ENCODE measurements at places on chromosomes 5 and 9.

DNA sequence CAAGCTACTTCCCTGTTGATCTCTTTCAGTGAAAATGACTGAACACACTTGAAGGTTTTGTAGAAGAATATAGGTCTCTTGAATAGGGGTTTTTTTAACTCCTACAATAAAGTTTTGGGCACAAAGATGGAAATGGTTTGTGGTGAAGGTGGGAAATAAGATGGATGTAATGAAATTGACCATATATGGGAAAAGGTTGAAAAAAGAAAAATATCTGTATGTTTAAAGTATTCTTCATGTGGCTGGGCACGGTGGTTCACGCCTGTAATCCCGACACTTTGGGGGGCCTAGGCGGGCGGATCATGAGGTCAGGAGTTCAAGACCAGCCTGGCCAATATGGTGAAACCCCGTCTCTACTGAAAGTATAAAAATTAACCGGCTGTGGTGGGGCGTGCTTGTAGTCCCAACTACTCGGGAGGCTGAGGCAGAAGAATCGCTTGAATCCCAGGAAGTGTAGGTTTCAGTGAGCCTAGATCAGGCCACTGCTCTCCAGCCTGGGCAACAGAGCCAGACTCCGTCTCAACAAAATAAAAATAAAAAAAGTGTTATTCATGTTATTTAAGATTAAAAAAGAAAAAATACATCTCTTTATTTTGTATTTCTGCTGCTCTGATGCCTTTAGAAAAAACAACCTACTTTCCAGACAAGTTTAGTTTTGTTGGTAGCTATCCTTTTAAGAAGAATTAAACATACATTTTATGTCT lies 2.2 kb downstream of the RBM27 start:
- no peak for DNase-seq

GRCh38 chr9:133171161-133171961 lies 7.6 kb upstream of the GBGT1 start:
- peak; percentile 16 for DNase-seq

- DNase-seq: no peak
Measured at GRCh38 chr5:106521701-106522100, 1149.0 kb downstream of the EFNA5 start.

- no peak for DNase-seq
Measured at GRCh38 chr5:92051741-92052140, 668.6 kb upstream of the ARRDC3 start.

GRCh38 chr5:31270396-31270795 lies 76.9 kb downstream of the CDH6 start:
- no peak for DNase-seq

All from activated T-cell treated with anti-CD3 and anti-CD28 coated beads, Interleukin-2, amount 50 U/mL, for 24 hours (primary cell).